ENCODE measurements at places on chromosomes 12 and 14.

- DNase-seq: no peak
Measured at GRCh38 chr12:22130671-22131070, 84.7 kb downstream of the CMAS start.

GRCh38 chr12:89731614-89732013 lies 23.0 kb upstream of the ATP2B1 start:
- no peak for DNase-seq

DNA sequence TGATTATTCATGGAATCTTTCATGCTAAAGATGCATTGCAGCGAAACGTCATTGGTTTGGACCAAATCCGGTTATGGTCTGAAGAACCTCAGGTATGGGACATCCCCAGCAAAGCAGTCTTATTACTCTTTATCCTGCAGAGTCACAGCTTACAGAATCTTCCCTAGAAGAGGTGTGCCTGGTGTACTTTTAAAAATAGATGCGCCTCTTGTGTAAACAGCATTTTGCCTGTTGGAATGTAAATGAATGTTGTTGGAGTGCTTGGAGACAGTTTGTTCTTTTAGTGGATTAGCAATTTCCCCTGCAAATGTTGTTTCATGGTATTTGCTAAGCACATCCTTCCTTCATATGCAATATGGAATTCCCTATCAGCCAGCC lies 242.5 kb downstream of the ZFP36L1 start:
- DNase-seq: no peak

DNA sequence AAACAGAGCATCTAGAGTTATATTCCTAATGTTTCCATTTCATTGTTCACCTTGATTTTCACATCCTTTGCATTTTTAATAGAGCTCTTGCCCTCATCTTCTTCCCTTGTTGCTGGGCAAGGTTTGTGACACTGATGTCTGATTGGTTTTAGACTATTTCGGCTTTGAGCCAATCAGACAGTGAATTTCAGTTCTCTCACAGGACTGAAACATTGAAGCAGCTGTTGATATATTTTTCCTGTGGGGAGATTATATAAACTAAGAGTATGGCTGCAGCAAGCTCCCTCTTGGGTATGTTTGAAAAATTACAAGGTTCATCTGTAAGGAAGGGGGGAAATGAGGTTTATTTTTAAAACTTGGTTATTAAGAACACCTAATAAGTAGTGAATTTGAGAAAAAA lies 51.2 kb downstream of the ATF7IP start:
- DNase-seq: peak; percentile 75

DNA sequence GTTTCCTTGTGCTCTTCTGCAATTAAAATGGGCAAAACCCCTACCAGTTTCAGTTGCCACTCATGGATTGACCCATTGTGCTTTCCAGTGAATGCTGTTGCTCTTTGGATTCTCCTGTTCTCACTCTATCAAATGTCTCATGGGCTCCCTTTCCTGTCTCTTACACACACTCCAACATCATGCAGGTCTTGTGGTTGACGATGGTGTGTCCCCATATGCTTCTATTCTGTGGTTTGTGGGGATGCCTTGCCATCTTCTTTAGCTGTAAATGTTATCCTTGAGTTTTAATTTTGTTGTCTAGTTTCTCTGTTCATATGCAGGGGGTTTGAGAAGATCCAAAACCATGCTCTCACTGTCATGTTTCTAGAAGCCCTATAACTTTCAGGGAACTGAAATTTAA lies 31.9 kb upstream of the FBXO34 start:
- no peak for DNase-seq

GRCh38 chr14:79924551-79924950 lies 286.8 kb downstream of the DIO2 start:
- no peak for DNase-seq

DNA sequence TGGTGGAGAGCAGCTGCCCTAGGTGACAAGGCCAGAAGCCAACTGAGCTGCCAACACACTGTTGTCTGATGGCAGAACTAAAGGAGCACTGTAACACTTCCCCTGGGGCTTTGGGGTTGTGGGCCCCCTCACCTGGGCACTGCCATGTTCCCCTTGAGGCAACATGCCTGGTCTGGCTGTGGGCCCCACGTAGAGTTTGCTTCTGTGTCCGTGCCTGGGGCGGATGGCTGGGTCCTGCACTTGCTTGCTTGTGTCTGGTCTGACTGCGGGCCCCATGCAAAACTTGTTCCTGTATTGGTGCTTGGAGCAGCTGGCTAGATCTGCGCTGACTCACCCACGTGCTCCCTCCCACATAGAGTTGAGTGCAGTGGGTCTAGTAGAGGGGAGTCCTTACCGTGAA lies 78.4 kb downstream of the MNAT1 start:
- no peak for DNase-seq

DNA sequence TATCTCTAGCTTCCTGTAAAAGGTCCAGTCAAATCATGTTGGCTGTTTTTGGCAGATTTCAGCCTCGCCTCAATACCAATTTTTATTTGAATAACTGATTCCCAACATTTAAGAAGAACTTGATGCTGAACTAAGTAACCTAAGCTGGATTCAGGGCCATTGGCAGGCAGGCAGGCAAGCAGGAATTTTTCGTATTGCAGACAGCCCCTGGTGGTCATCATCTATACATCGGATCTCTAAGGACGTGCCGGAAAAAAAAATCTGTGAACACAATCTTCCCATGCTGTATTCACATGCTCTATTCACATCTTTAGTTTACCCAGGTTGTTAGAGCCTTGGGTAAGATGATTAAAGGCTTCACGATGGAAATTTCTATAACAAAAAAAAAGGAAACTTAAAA lies 7.0 kb downstream of the VCPKMT start:
- DNase-seq: no peak

- no peak for DNase-seq
Measured at GRCh38 chr14:97415907-97416306, 618.7 kb downstream of the VRK1 start.

DNA sequence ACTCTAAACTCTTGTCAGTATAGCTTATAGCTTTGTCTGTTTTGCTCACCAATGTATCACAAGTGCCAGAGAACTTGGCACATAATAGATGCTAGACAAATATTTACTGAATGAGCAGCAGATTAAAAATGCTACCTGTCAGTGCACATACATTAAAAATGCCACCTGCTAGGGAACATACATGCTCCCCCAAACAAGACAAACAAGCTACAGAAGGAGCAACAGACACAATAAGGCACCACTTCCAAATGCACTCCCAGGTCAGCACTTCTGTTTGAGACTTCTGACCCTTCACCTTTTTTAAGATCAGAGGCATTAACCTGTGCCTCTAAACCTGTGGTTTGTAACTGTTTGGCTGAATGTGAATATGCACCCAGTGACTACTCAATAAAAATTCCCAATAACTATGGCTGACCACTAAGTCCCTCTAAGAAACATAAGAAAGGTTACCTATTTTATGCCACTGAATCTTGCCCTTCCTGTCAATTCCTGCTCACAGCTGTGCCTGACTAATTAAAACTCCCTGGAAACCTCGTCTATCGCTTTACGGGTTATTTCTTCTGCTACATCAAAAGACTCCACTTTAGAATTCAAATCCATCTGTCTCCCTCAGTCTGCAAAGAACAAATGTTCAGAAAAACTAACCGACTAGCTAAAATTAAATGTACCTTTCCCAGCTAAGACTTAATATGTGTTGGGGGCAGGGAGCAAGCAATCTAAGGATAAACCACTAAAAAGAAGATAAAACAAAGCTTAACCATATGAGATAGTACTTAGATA lies 41.0 kb downstream of the HECTD4 start:
- no peak for DNase-seq

- DNase-seq: no peak
Measured at GRCh38 chr12:91009319-91009950, 4.7 kb upstream of the EPYC start.

DNA sequence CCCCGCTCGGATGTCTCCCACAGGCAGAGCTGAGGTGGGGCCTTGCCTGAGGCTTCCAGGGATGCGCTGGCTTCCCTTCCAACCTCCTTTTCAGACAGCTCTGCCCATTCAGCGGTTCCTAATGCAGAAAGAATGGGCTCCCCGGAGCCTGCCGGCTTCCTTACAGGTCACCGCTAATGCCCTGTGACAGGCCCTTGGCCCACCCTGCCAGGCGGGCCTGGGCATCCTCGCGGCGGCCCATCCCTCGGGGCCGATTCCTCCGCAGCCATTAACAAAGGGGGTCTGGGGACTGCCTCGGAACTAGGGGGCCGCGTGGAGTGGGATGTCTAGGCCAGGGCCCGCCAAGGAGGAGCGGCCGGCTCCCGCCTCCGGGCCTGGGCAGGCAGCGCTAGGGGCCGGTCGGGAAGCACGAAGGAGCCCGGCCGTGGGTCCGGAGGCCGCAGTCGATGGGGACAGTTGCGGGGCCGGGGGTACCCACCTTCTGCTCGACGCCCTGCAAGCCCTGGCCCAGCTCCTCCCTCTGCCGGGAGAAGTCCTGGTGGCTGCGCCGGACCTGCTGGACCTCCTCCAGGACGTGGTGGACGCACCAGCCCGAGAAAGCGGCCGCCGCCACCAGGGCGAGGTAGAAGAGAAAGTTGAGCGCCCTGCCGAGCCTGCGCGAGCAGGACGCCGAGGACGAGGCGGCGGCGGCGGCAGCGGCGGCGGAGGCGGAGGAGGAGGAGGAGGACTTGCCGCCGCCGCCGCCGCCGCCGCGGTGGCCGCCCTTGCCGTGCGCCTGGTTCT lies 738 bp downstream of the CKAP4 start:
- DNase-seq: no peak

DNA sequence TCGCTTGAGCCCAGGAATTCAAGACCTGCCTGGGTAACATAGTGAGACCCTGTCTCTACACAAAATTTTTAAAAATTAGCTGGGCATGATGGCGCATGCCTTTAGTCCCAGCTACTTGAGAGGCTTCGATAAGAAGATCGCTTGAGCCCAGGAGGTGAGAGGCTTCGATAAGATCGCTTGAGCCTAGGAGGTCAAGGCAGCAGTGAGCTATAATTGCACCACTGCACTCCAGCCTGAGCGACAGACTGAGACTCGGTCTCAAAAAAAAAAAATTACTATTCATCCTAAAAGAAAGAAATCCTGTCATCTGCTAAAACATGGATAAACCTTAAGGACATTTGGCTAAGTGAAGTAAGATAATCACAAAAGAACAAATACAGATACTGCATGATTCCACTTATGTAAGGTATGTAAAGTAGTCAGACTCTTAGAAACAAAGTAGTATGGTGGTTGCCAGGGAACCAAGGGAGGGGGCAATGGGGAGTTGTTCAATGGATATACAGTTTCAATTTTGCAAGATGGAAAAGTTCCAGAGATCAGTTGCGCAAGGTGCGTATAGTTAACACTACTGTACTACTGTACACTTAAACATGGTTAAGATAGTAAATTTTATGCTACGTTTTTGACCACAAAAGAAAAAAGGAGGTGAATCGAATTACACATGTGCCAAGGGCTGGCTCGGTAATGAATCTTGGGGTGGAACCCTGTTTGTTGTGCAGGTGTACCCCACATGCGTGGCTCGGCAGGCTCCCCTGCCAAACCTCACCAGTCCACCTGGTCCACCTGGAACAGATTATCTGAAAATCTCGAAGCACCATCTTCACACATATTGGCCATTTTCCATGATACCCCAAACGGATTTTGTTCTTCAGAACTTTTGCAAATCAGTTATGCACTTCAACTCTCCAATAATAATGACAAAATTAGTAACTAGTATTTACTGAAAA lies 18.3 kb upstream of the ATP2A2 start:
- no peak for DNase-seq

DNA sequence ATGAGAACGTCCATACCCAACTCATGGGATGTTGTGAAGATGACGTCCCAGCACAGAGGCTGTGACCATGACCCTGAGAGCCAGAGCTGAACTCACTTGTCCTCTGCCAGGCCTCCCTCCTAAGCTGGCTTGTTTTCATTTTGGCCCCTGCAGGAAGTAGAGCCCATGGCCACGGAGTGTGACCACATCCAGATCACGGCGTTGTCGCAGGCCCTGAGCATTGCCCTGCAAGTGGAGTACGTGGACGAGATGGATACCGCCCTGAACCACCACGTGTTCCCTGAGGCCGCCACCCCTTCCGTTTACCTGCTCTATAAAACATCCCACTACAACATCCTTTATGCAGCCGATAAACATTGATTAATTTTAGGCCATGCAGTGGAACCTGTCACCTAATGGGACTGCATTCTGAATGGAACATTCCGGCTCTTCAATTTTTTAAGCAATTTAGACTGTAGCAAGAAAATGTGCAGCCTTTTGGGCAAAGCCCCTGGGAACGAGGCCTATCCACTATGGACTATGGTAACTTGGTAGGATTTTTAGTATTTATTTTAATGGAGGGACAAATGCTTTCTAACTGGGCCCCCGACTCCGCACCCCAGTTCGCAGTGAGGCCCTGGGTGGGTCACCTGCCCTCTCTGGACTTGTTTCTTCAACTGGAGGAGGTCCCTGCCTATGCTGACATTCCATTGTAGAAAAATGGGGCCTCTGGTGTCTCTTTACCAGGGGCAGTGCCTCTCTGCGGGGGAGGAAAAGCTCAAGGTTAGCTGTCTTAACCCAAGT lies 19.6 kb downstream of the OTUB2 start:
- no peak for DNase-seq

- no peak for DNase-seq
Measured at GRCh38 chr12:32789916-32790315, 34.2 kb upstream of the YARS2 start.

- no peak for DNase-seq
Measured at GRCh38 chr12:70122804-70123203, 120.4 kb upstream of the CNOT2 start.

- DNase-seq: no peak
Measured at GRCh38 chr12:42564996-42565395, 24.6 kb downstream of the PRICKLE1 start.

GRCh38 chr12:16272222-16272621 lies 5.3 kb downstream of the SLC15A5 start:
- DNase-seq: no peak

GRCh38 chr14:84485036-84485435 lies 1044.9 kb upstream of the FLRT2 start:
- DNase-seq: no peak

GRCh38 chr12:99027461-99027860 lies 382.4 kb downstream of the APAF1 start:
- DNase-seq: no peak

DNA sequence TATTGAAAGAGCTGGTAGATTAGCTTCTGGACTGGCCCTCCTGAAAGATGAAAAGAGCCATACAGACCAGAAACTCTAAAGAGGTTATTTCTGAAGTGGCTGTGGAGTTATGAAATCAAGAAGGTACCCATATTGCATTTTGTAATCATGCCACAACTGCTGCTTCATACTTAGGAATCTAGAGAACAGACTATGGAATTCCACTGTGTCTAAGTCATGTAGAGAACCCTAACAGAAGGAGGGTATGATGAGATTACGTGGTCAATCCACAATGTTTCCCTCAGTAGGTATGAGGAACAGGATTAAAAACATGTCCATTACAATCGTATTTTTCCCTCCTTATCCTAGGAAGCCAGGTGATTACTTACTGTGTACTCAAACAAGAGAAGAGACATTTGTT lies 708.8 kb downstream of the RERGL start:
- no peak for DNase-seq

GRCh38 chr14:99945732-99946651 lies 119.2 kb upstream of the EVL start:
- DNase-seq: no peak

All from brain pericyte (primary cell).